ENCODE measurements at places on chromosomes 5 and 9. TPM values are rescaled to one million over a fixed set of nuclear protein-coding genes. Genes with fewer than 3 reads are reported as not detected.

GRCh38 chr9:9212963-9213362 lies 1399.8 kb downstream of the PTPRD start:
- DNase-seq, result no peak

GRCh38 chr9:107153336-107153735 lies 129.7 kb upstream of the RAD23B start:
- no peak for DNase-seq

- no peak for DNase-seq
Observed at GRCh38 chr5:115402822-115403577, 106.5 kb upstream of the CCDC112 start.

DNA sequence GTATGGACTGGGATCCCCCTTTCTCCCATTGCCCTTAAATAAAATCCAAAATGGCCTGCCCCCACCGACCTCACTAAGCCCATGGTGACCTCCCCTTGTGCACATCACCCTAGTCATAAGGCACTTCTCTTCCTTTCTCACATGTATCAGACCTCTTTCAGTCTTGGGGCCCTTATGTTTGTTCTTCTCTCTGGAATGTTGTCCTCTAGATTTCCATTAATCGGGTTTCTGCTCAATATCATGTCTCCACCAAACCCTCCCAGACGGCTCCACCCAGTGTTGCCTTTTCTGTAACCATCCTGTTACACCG lies 196.3 kb downstream of the ERCC6L2 start:
- no peak for DNase-seq

- DNase-seq, result no peak
Observed at GRCh38 chr9:22622815-22623214, 176.2 kb downstream of the DMRTA1 start.

Gene TMC1
- total RNA-seq, result not detected
